ENCODE measurements at places on chromosomes 3 and 15.
A peak's percentile ranks its signal among the peaks of the same experiment; 100 is the strongest.

DNA sequence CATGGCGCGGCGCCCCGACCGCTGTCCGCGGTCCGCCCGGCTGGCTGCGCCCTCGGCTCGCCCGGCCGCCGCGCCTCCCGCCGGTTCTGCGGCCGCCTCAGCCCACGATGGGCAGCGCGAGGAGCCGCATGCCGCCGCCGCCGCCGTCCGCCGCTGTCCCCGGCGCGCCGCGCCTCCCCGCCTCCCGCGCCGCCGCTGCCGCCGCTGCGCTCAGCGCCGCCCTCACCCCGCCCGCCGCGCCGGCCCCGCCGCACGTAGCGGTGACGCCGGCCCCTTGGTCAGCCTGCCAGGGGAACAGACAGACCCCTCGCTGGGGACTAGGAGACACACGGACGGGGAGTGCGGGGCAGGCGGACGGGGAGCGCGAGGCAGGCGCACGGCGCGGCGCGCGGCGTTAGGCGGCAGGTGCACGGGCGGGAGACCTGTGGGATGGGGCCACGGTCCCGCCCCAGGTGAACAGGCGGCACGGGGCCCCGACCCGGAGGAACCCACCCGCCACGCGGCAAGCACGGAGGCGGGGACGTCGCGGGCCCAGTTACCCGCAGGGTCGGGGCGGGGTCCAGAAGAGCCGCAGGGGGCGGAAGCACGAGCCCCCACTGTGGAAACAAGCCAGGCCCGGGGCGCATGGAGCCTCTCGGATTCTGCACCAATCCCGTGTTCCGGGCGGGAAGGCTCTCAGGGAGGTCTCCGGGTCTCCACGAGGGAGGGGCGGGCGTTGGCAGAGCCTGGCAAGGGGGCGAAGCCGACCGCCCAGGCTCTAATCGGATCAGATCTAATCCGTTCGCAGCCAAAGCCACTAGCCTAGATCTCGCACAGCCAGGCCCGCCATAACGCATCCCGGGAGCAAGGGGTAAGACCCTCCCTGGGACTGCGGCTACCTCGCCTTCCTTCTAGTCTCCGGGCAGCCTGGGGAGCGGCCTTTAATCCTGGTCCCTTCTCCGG, at the start of gene CSPG5:
Gene CSPG5, minus strand, starts transcription at position 175 of the 942 bp plus-strand sequence. Its CDS starts 172 bp downstream, at position 3.
- no peak within 1 kb of the TSS for H3K27ac ChIP-seq
- no peaks in the 10 kb centered on the region for H3K36me3 ChIP-seq
- H3K4me1 ChIP-seq = peaks cover 13% of the 10 kb centered on the region
- peak within 1 kb of the TSS; percentile 62 for H3K4me3 ChIP-seq
- peak; percentile 50 for DNase-seq

- H3K4me1 ChIP-seq = peaks cover 9% of the 10 kb centered on the region
- H3K27ac ChIP-seq = no peak overlapping the region
- H3K36me3 ChIP-seq = no peaks in the 10 kb centered on the region
- H3K4me3 ChIP-seq = no peak overlapping the region
Observed at GRCh38 chr3:122893282-122893681, 98.4 kb downstream of the SLC49A4 start.

DNA sequence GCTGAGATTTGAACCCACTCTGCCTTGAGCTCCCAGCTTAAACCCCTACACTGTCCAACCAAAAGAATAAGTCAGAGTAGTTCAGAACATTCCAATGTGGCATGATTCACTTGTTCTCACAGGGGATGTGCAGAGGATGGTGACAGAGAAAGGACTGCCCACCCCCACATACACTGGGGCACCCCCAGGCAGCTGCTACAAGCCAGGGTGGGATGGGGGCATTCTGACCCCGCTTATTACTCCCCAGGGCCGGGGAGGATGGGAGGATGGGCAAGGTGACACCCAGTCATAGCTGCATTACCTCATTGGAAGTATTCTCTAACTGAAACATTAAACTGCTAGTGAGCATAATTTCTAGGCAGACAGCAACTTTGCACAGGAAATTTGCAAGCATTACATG, 126.0 kb upstream of the PRR20G start:
- no peak overlapping the region for H3K27ac ChIP-seq
- H3K36me3 ChIP-seq = no peaks in the 10 kb centered on the region
- no peaks in the 10 kb centered on the region for H3K4me1 ChIP-seq
- no peak overlapping the region for H3K4me3 ChIP-seq
- no peak for DNase-seq

- H3K27me3 ChIP-seq = no peaks in the 10 kb centered on the region
- no peak for DNase-seq
- H3K27ac ChIP-seq = no peak overlapping the region
- H3K4me1 ChIP-seq = no peaks in the 10 kb centered on the region
Observed at GRCh38 chr15:79644091-79644490, 212.0 kb downstream of the MINAR1 start.

GRCh38 chr3:146581080-146581601, 24.0 kb downstream of the PLSCR5 start:
- no peak overlapping the region for H3K27ac ChIP-seq
- H3K27me3 ChIP-seq = no peaks in the 10 kb centered on the region
- H3K4me1 ChIP-seq = no peaks in the 10 kb centered on the region
- no peak for DNase-seq

GRCh38 chr15:81612631-81613030, 238.6 kb upstream of the TMC3 start:
- H3K27ac ChIP-seq = no peak overlapping the region
- H3K36me3 ChIP-seq = no peaks in the 10 kb centered on the region
- no peaks in the 10 kb centered on the region for H3K4me1 ChIP-seq
- H3K27me3 ChIP-seq = no peaks in the 10 kb centered on the region

- H3K36me3 ChIP-seq = no peaks in the 10 kb centered on the region
- H3K27ac ChIP-seq = no peak overlapping the region
- peaks cover 11% of the 10 kb centered on the region for H3K27me3 ChIP-seq
Observed at GRCh38 chr15:73357999-73358665, 10.6 kb downstream of the HCN4 start.

DNA sequence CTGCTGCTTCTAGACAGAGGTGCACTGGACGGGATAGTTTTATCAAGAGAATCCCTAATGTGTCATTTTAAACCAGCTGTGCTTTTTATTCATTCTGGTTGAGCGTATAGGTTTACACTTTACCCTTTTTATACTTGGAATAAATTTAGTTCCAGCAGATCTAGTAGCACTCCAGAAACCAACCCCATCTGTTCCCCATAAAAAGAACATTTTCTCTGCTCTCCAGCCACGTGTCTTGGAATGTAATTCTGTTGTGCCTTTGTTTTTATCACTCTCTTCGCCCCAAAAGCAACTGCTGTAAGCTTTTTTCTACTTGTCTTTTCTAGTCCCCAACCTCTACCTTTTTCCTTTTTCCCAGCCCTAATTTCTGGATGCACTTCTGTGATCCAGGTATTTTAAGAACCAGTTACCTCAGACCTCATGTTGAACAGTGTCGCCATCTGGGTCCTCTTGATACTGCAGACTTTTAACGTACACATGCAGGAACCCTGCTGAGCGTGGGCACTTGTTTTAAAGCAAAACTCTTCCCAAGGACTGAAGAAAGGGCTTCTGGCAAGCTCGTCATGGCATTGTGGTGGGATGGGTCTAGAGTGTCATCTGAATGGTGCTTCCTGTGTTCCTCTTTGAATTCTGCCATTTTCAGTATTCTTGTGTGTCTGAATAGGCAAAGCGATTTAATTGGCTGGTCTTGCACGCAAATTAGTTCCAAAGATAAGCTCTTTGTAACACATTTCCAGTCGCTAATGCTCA, 5.7 kb upstream of the EXOG start:
- no peaks in the 10 kb centered on the region for H3K36me3 ChIP-seq
- H3K4me1 ChIP-seq = no peaks in the 10 kb centered on the region
- no peaks in the 10 kb centered on the region for H3K27me3 ChIP-seq
- no peak for DNase-seq
- H3K27ac ChIP-seq = no peak overlapping the region

GRCh38 chr15:97684249-97684648, 276.3 kb upstream of the ARRDC4 start:
- DNase-seq = no peak
- no peaks in the 10 kb centered on the region for H3K27me3 ChIP-seq
- H3K27ac ChIP-seq = no peak overlapping the region
- H3K36me3 ChIP-seq = no peaks in the 10 kb centered on the region
- H3K4me1 ChIP-seq = no peaks in the 10 kb centered on the region
- H3K4me3 ChIP-seq = no peak overlapping the region

DNA sequence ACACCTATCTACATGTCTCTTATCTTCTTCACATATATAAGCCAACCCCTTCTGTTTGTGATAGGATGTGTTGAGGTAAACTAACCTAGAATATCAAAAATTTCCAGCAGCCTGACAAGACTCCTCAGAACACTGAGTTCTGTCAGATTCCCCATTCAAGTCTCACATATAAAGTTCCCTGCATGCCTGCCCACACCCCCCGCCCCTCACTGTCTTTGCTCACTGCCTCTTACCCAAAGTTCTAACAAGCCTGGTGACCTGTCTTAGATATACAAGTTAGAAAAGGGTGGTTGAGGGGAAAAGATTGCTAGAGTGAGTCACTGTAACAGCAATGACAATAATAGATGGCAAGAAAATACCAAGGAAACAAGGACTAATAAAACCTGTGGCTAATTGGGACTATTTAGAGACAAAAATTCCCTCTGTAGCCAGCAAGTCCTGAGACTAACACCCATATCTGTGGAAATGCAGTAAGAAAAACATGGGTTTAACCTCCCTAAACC, 40.1 kb downstream of the FBXO22 start:
- H3K4me3 ChIP-seq = no peak overlapping the region
- DNase-seq = no peak
- H3K36me3 ChIP-seq = no peaks in the 10 kb centered on the region

GRCh38 chr3:134796281-134797056, 1.4 kb downstream of the EPHB1 start:
- no peak for DNase-seq
- peaks cover 56% of the 10 kb centered on the region for H3K27me3 ChIP-seq
- H3K36me3 ChIP-seq = no peaks in the 10 kb centered on the region
- no peak overlapping the region for H3K27ac ChIP-seq

GRCh38 chr3:172009803-172010202, 29.6 kb upstream of the FNDC3B start:
- no peaks in the 10 kb centered on the region for H3K36me3 ChIP-seq
- H3K27ac ChIP-seq = no peak overlapping the region
- no peaks in the 10 kb centered on the region for H3K4me1 ChIP-seq
- no peaks in the 10 kb centered on the region for H3K27me3 ChIP-seq
- no peak overlapping the region for H3K4me3 ChIP-seq
- DNase-seq = no peak

- H3K4me1 ChIP-seq = no peaks in the 10 kb centered on the region
- DNase-seq = no peak
- no peak overlapping the region for H3K27ac ChIP-seq
- H3K4me3 ChIP-seq = no peak overlapping the region
Observed at GRCh38 chr3:76954412-76954811, 85.5 kb upstream of the ROBO2 start.

DNA sequence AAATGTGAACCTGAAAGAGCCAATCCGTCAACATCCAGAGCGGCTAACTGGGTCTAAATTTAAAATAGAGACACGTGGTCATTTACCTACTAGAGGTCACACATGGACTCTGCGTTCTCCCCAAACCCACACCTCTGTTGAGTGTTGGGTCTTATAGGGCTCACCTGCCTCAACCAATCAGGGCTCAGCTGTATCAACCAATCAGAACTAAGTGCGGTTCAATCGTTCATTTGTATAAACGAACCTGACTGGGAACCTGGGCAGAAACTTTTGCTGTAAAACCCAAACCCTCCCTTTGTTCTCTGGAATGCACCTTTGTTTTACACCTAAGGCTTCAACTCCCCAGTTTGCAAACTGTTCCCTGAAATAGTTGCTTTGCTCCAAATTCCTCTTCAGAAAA, 8.9 kb downstream of the DNAAF4 start:
- H3K27ac ChIP-seq = no peak overlapping the region
- no peaks in the 10 kb centered on the region for H3K36me3 ChIP-seq
- no peak overlapping the region for H3K4me3 ChIP-seq
- peaks cover 22% of the 10 kb centered on the region for H3K4me1 ChIP-seq
- no peaks in the 10 kb centered on the region for H3K27me3 ChIP-seq
- no peak for DNase-seq

GRCh38 chr3:62589078-62589477, 215.7 kb upstream of the FEZF2 start:
- H3K27me3 ChIP-seq = no peaks in the 10 kb centered on the region
- H3K27ac ChIP-seq = no peak overlapping the region
- H3K36me3 ChIP-seq = no peaks in the 10 kb centered on the region
- H3K4me3 ChIP-seq = no peak overlapping the region
- H3K4me1 ChIP-seq = no peaks in the 10 kb centered on the region

DNA sequence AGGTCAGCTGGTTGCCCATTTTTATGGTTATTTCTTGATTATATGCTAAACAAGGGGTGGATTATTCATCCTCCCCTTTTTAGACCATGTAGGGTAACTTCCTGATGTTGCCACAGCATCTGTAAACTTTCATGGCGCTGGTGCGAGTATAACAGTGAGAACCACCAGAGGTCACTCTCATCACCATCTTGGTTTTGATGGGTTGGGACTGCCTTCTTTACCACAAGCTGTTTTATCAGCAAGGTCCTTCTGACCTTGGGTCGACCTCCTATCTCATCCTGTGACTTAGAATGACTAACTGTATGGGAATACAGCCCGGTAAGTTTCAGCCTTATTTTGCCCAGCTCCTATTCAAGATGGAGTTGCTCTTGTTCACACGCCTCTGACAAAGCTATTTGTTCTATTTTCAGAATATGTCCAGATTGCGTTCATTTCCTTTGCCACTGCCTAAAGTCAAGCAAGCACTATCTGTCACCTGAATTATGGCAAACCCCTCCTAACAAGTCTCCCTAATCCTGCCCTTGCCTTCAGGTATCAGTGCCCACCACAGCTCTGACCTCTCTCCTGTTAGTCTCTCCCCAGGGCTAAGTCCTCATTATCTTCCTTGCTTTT, 308.5 kb downstream of the ROBO2 start:
- H3K27me3 ChIP-seq = no peaks in the 10 kb centered on the region
- H3K4me1 ChIP-seq = no peaks in the 10 kb centered on the region
- H3K4me3 ChIP-seq = no peak overlapping the region
- DNase-seq = no peak

DNA sequence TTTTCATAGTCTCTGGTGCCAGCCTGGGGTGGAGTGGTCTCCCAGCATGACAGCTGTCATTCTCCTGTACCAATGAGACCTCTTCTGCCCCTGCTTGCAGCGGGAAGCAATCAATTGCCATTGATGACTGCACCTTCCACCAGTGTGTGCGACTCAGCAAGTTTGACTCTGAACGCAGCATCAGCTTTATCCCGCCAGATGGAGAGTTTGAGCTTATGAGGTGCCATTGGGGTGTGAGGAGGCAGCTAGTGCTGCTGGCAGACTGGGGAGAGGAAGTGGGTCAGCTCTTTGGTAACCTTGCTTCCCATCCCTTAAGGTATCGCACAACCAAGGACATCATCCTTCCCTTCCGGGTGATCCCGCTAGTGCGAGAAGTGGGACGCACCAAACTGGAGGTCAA, 4.4 kb upstream of the ABCF3 start:
- DNase-seq = no peak
- no peak overlapping the region for H3K4me3 ChIP-seq
- H3K36me3 ChIP-seq = peaks cover 76% of the 10 kb centered on the region
- no peak overlapping the region for H3K27ac ChIP-seq
